D721Med (cell line): ENCODE measurements at places on chromosomes 13 and 19.

DNA sequence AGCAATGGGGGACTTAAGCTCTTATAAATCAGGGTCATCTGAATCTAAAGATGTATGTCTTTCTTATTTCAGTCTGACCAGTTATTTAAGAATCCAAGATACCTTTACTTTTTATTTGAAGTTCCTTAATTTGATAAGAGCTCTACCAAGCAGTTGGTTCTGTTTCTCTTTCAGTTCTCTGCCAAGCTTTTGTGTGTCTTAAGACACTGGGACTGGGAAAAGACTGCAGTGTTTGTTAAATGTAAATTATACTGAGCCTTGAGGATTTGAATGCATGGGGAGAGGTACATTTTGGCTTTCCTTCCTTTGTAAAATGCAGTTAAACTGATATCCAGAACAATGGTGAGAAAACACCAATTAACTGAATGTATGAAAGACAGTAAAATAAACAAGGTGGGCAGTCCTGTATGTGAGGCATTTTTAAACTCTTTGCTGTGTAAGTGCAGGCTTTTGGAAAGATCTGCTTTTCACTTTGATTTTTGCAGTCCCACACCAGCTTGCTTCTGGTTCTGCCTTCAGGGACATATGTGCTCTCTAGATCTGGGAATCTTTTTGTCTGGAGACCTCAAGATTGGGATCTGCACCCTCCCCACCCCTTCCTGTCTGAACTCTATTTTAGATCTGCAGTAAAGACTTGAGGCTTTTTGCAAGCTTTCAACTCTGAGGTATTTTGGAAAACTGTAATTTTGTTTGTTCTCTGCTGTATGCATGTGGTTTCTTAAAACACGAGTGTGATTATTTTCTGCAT is 77.6 kb downstream of the LRCH1 start:
- DNase-seq = no peak

- DNase-seq = no peak
These were observed 25.5 kb upstream of the SLC1A5 start for GRCh38 chr19:46813839-46814358.

- DNase-seq = no peak
These were observed 36.7 kb downstream of the PIN1 start for GRCh38 chr19:9871626-9872338.

- DNase-seq = no peak
These were observed 26.8 kb upstream of the MED4 start for GRCh38 chr13:48121733-48122132.

- no peak for DNase-seq
These were observed 77.1 kb downstream of the SACS start for GRCh38 chr13:23356368-23356767.

GRCh38 chr13:26895081-26895807 is 134.7 kb upstream of the GPR12 start:
- DNase-seq = no peak

GRCh38 chr19:33216198-33216830 is 9.3 kb downstream of the SLC7A10 start:
- DNase-seq = no peak

GRCh38 chr13:54489359-54489758 is 1460.7 kb downstream of the OLFM4 start:
- DNase-seq = no peak

DNA sequence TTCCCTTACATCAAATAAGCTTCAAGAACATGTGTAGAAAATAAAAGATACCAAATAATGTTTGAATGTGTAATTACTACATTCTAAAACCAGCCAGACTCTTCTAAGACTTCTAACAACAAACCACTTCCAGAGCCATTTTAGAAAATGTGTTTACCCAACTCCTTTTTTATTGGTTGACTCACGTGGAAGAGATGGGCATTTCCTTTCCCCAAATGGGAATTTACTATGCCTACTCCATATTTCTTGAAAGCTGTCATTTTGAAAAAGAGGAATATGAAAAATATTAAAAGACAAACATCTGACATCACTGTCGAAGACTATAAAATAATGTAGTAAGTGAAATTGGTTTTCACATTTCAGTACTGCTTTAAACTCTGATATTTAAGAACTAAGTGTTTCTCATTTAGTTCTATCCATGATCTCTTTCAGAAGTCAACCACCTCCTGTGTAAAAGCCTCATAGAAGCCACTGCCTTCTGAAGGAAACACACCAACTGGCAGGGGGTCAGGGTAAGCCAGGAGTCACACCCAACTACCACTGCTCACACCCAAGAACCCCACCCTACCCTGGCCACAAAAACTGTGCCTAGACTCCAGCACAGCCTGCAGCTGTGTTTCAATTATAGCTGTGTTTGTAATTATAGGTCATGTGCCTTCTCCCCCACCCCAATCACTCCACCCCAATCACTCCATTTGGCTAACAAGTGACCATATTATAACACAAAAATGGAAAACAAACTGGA is 86.8 kb downstream of the UBL3 start:
- DNase-seq = no peak

GRCh38 chr19:55831846-55832245 is at the start of gene NLRP11:
TSS of gene NLRP11 (minus strand) at chr19:55831999. CDS start at chr19:55818174, 13,825 bp downstream.
- DNase-seq = no peak
